ENCODE measurements at places on chromosomes 6 and 20.

GRCh38 chr6:91482498-91482897 is 895.6 kb upstream of the MAP3K7 start:
- DNase-seq = no peak

DNA sequence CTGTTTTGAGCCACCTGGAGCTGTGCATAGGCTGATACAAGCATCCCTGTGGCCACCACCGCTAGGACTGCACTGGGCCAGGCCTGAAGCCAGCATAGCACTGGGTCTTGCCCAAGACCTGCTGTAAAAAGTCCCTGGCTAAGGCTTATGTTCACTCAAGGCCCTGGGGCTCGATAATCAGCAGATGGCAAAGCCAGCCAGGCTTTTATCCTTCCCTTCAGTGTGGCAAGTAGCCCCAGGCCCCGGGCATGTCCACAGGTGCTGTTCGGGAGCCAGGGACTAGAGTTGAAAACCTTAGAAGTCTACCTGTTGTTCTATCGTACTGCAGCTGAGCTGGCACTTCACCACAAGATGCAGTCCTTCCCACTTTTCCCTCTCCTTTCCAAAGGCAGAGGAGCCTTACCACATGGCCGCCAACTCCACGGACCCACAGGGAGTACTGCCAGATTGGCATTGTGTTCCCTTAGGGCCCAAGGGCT is 226.4 kb upstream of the ZNF217 start:
- DNase-seq = no peak

- no peak for DNase-seq
Measured at GRCh38 chr20:45358282-45359068, 4.5 kb upstream of the SYS1 start.

- no peak for DNase-seq
Measured at GRCh38 chr6:53707108-53707897, 41.7 kb upstream of the KLHL31 start.

- DNase-seq = no peak
Measured at GRCh38 chr20:20628314-20628713, 84.1 kb downstream of the RALGAPA2 start.

DNA sequence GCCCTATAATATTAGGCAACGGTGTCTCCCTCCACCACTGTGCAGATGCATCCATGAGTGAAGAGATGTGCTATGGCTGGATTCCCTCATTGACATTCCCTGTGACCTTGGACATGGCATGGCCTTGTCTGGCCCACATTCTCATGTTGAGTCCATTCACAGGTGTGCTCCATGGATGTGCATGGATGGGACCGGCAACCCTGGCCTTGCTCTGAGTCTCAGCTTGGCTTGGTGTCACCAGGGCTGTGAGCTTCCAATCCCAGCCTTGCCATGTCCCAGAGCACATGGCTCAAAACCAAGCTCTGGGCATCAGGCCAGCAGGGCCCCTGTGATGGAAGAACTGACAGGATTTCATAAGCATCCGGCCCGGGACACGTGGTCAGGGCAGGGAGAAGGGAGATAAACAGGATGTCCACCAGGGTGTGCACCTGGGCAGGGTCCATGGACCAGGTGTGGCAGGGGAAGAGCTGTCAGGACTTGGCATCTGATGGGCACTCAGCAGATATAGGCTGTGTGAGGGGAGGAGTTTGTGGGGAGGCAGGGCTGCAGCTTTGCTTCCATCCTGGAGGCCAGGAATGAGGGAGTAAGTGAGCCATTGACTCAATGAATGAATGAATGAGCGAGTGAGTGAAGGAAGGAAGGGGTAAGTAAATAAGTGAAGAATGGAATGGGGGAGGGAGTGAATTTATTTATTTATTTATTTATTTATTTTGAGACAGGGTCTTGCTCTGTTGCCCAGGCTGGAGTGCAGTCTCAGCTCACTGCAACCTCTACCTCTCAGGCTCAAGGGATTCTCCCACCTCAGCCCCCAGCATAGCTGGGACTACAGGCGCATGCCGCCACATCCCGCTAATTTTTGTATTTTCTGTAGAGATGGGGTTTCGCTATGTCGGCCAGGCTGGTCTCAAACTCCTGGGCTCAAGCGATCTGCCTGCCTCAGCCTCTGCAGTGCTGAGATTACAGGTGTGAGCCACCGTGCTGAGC is 15.7 kb downstream of the NRSN2 start:
- peak; percentile 74 for DNase-seq

GRCh38 chr20:35339007-35339406 is 46.8 kb upstream of the FAM83C start:
- peak; percentile 69 for DNase-seq

- DNase-seq = no peak
Measured at GRCh38 chr6:28490205-28490890, 25.2 kb downstream of the GPX6 start.

DNA sequence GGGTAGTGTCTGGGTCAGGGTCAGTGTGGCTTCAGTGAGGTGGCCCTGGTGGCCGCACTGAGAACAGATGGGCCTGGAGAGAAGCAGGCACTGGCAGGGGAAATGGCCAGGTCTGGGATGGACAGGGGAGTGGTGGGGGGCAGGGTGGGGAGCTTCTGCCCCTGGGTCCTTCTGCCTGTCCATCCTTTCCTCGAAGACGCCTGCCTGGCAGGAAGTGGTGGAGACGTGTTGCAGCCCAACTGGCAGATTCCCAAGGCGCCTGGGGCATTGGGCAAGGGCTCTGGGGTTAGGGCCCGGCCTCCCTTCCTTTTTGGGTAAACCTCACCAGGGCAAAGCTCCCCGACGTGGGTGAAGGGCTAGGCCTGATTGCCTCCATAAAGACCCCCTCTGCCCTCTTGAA is 10.4 kb downstream of the SRC start:
- DNase-seq = no peak

DNA sequence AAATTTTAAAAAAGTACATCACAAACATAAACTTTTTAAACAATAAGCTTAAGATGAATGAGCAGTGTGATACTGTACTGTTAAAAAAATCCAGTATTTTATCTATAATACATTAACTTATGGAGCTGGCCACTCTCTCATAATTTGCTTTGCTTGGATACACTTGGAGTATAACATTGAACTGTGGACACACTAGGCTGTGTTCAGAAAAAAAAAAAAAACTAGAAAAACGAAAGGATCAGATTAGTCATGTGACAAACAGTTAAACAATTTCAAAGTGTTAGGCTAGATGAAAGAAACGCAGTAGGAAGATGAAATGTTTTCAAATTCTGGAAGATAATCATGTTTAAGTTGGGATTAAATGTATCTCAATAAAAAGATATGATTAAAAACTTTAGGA is 220.0 kb downstream of the GRIK2 start:
- no peak for DNase-seq

DNA sequence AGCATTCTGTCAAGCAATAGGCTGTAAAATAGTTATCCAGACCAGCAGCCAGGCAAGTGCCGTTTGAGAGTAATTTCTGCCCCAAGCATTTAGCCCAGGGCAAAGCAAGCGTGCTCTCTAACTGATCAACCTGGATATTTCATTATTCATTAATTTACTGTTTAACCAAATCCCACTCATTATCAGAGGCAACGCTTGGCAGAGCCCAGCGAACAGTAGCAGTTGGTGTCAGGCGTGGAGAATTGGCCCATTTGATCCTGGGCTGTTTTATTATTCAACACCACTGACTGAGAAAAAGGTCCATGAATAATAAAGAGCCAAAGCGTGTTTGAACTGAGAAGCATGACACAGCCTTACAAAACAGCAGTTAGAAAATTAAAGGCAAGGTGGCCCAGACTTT is 35.3 kb downstream of the TFAP2B start:
- no peak for DNase-seq

- DNase-seq = no peak
Measured at GRCh38 chr6:9985481-9985880, 429.4 kb downstream of the TFAP2A start.

- no peak for DNase-seq
Measured at GRCh38 chr20:32028647-32029372, 18.6 kb downstream of the CCM2L start.

- no peak for DNase-seq
Measured at GRCh38 chr20:1600736-1601135, 19.1 kb downstream of the SIRPB1 start.

DNA sequence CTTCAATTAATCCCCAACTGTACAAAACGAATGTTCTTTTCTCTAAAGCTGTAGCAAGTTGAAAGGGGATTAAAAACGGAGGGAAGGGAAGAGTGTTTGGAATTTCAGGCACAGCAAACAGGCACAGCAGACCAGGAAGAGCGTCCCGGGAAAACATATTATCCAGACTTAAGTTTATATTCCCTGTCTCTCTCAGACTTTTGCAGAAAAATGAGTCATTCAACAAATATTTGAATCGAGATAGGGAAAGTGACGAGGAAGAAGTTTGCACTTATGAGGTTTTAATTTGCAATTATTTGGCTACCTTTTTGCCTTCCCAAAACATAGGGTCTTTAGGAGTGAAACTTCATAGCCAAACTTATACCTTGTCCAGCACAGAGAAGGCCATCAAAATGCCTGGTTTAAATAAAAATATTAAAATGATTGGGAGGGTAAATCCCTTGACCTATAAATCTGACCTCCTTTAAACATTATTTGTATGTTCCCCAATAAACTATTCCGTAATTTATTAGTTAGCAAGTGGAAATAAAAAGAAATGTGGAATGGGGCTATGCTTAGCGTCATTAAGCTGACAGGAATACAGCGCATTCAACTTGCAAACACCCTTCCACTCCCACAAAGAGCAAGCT is 16.0 kb downstream of the HFE start:
- no peak for DNase-seq

DNA sequence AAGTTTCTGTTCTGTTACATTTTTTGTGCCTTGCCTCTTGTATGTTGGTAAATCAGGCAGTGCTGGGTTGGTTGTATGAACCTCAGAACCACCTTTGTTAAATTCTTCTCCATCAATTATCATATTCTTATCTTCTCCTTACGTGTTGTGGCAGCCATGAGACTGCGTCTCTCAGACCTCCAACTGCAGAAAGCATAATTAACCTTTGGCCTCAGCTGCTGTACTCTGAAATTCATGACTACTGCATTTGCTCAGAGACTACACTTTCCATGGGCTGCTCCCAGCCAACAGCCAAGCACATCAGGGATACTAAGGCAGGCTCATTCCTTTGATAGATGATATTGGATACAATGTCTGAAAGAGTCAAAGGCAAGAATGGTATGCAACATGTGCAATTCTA is 15.1 kb upstream of the SNX3 start:
- no peak for DNase-seq

DNA sequence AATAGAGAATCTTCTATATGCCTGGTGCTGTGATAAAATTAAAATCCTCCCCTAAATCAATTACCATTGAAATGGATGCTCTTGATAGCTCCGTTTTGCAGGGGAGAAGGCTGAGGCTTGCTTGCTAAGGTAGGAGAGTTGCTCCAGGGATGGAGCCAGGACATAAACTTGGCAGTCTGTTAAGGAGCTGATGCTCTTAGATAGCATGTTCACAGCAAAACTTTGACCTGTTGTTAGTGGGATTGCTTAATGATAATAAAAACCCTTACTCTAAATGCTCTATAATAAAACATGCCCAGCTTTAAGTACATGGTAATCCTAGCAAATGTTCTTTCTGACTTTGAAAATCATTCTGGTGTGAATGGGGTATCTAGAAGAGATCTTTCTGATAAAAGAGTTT is 228.4 kb upstream of the JAG1 start:
- no peak for DNase-seq

GRCh38 chr6:90135667-90136066 is 161.0 kb downstream of the BACH2 start:
- peak; percentile 8 for DNase-seq

- DNase-seq = no peak
Measured at GRCh38 chr6:67544851-67545452, 1090.1 kb upstream of the ADGRB3 start.

GRCh38 chr6:55822815-55823214 is 52.6 kb downstream of the BMP5 start:
- no peak for DNase-seq

DNA sequence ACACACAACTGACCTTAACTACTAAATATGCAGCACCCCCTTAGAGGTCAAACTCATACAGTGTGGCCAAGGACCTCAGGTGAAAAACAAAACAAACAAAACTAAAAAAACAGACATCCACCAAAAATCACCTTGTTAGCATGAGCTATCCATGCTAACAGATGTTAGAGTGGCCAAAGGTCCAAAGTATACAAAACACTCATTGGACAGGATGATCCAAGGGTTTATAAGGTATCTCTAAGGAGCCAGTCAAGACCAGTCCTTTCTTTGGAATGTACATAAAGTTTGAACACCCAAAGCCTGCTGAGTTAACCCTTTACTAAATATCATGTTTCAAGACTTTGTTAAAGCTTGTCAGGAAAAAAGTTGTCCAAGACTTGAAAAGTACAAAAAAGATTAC is 35.8 kb downstream of the THEMIS start:
- DNase-seq = no peak

GRCh38 chr6:41548098-41548840 is 2.1 kb downstream of the FOXP4 start:
- DNase-seq = no peak

DNA sequence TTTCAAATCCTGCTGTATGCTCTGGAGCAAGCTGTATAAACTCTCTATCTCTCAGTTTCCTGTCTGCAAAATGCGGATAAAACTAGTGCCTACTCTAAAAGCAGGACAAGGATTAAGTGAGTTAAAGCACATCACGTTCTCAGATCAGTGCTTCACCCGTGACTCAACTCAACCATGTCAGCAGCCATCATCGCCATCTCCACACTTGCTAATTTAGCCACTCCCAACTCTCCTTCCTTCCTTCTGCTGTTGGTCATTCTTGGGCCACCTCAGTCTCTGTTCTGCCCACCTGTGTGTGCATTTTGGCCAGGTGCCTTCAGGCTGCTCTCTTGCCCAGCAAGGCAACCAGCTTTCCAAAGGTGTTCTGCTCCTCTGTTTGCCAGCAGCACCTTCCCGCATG is 260.0 kb upstream of the CDYL start:
- DNase-seq = no peak

- DNase-seq = no peak
Measured at GRCh38 chr6:47203266-47203937, 106.3 kb downstream of the TNFRSF21 start.

DNA sequence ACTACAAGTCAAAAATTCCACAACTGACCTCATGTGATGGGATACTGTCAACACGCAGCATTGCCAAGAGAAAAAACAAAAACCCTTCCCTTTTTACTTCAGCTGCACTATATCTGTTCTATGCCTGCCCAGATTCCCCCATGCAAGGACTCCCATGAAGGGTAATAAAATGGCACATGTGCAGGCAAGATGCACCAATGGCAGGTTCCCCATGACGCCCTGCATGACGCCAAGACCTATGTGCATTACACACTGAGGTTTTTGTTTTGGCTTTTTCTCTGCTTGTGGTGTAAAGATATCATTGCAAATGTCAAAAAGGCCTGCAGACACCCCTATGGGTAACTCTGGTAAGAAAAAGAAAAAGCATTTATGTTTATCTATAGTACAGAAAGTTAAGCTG is 403.4 kb downstream of the HDGFL1 start:
- DNase-seq = no peak

DNA sequence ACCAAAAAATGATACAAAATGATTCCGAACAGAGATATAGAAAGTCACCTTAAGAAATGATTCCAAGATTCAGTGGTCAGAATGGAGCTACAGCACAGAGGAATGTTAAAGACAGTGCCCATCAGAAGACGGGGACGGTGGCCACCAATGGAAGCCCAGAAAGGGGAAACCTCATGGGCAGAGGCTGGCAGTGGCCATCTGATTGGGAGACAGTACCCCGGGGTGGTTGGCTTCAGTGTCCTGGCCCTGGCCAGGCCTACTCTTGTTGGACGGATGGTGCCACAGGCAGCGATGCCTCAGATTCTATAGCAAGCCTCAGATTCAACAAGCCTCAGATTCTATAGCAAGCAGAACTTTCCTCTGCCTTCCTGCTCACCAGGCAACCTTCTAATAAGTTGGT is 16.6 kb upstream of the PI16 start:
- DNase-seq = no peak

- DNase-seq = no peak
Measured at GRCh38 chr20:14777591-14777990, 440.2 kb upstream of the FLRT3 start.

Measured in AG08396 (cell line).